Stimulated activated CD4-positive, alpha-beta T cell treated with anti-CD3 and anti-CD28 coated beads, TNF-alpha, amount 100 ng/mL, for 24 hours (primary cell): ENCODE measurements at places on chromosomes 11 and 22.

DNA sequence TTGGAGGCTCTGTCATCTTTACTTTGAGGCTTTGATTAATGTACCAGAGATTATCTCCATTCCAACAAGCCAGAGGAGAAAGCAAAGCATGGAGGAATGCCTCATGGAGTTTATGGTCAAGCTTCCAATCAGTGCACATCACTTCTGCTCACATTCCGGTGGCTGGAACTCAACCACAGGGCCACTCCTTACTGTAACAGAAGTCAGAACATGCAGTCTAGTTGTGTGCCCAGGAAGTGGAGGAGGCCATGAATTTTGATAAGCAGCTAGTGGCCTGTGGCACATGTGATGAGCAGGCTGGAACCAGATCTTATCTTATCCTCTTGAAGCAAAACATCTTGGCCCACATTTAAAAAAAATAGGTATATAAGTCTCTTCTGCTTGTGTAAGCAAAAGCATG is 258.9 kb upstream of the ARHGAP20 start:
- no peak for DNase-seq

- DNase-seq: no peak
These were observed 6.5 kb upstream of the BATF2 start for GRCh38 chr11:65003282-65003681.

- no peak for DNase-seq
These were observed 32.6 kb downstream of the CAPN1 start for GRCh38 chr11:65214212-65214845.

GRCh38 chr11:83063073-83063754 is 8.5 kb downstream of the RAB30 start:
- DNase-seq: no peak

GRCh38 chr11:33775832-33776470 is 1.6 kb upstream of the FBXO3 start:
- no peak for DNase-seq

- DNase-seq: no peak
These were observed 26.5 kb downstream of the HTR3A start for GRCh38 chr11:114001416-114001815.

DNA sequence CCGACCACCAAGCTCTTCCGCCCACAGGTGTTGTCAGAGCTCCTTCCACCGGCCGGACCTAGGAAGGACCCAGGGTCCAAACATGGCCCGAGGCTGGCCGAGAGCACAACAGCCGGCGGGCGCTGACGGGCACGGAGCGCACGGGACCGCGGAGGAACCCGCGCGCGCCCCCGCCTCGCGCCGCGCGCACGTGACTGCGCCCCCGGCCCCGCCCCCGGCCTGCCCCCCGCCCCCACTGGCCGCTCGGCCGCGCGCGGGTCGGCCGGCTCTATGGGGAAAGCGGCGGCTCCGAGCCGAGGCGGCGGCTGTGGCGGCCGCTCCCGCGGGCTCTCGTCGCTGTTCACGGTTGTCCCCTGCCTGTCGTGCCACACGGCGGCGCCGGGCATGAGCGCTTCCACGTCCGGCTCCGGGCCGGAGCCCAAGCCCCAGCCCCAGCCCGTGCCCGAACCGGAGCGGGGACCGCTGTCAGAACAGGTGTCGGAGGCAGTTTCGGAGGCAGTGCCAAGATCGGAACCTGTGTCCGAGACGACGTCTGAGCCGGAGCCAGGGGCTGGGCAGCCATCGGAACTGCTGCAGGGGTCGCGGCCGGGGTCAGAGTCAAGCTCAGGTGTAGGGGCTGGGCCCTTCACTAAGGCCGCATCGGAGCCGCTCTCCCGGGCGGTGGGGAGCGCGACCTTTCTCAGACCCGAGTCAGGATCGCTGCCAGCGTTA is at the start of gene OSBP2:
TSS of gene OSBP2 (plus strand) at position 235 of the 711 bp plus-strand sequence. CDS start at position 271, 36 bp downstream.
- peak; percentile 29 for DNase-seq

DNA sequence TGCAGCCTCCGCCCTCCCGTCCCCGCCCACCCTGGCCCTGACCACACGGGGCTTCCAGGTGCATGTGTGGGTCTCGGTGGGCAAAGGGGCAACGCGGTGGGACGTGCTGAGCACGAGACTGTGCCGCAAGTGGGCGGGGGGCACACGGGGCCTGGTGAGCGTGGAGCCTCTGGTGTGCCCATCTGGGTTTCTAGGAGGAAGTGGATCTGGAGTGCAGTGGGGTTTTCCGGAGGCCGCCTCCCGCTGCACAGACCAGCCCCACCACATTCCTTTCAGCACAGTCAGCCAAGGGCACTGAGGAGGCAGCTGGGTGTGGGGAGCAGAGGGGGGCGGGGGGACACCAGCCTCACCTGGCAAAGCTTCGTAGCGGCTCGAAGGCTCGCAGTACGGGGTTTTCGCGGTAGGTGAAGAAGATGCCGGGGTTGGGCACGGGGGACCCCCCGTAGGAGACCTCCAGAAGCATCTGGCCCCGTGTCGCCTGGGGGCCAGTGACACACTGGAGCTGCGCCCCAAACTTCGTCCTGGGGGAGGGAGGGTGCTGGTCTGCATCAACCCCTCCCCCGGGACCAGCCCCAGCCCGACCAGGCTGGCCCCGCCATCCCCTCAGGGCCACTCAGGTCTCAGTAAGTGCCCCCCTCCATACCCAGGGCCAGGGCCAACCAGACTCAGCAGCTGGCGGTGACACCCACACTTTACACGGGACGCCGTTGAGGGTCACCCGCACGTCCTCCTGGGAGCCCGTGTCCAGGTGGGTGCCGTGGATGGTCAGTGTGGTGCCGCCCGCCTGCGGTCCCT is 12.4 kb upstream of the MAPK11 start:
- DNase-seq: no peak

GRCh38 chr11:33135768-33136443 is 25.4 kb downstream of the CSTF3 start:
- DNase-seq: no peak

GRCh38 chr11:84648471-84648870 is 978.7 kb downstream of the DLG2 start:
- DNase-seq: no peak

DNA sequence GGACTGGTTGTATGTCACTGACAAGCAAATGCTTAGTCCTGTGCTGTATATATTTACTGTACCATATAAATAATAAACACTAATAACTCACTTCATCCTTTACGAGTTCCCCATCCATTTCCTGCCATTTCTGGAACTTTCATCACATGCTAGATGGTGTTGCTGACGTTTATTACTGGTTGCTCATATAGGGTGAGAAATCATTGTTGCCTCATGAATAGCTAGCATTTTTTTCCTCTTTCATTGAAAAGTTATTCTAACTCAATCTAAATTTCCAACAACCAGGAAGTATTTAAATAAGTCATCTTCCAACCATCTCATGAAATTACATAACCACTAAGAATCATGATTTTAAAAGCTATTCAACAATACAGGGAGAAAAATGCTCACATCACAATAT is 88.6 kb upstream of the RCN1 start:
- no peak for DNase-seq

GRCh38 chr11:35242412-35243242 is 103.7 kb downstream of the CD44 start:
- no peak for DNase-seq

DNA sequence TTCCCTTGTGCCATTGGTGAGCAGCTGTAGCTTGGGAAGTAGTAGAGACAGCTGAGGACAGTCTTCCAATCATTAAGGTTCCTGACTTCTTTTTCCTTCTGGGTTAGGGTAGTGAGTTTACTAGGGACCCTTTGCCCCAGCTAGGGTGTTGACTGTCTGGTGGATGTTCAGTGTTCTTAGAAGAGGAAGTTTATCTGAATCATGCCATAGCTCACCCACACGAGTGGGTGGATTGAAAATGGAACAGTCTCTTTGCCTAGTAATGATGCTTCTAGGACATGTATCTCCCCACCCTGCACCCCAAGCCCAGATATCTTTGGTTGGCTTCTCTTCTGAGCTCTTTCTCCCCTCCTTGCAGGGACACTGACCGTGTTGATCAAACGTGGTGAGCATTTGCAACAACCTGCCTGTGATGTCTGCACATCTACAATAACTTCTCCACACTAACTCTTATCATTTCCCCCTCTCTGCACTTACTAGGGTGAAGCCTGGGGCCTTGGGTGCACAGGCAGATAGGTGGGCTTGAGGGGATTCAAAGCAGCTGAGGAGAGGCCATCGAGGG is 57.1 kb upstream of the HORMAD2 start:
- no peak for DNase-seq

GRCh38 chr11:114175706-114176105 is 116.2 kb downstream of the ZBTB16 start:
- no peak for DNase-seq

DNA sequence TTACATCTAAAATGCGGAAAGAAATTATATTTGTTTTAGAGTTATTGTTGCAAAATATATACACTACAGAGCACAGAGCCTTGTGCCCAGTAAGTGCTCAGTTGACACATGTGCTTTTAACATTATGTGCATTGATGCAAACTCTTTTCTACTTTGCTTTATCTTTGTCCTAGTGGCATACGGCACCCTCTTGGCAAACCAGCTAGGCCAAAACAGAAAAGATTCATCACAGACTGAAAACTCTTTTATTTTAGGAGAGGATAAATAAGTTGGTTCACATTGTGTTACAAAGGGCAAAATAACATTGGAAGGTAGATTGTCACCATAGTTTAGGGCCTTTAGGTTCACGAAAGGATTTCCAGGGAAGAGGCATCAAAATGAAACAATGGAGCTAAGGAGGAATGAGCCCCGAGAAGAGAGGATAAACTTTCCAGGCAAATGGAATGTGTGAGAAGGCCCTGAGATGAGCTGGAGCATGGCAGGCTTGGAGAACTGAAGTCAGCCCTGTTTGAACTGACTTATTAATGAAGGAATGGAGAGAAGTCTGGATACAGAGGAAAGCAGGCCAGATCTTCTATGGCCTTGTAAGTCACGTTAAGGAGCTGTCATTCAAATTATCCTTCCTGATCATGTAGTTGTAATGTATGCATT is 23.5 kb upstream of the TOP3B start:
- no peak for DNase-seq

DNA sequence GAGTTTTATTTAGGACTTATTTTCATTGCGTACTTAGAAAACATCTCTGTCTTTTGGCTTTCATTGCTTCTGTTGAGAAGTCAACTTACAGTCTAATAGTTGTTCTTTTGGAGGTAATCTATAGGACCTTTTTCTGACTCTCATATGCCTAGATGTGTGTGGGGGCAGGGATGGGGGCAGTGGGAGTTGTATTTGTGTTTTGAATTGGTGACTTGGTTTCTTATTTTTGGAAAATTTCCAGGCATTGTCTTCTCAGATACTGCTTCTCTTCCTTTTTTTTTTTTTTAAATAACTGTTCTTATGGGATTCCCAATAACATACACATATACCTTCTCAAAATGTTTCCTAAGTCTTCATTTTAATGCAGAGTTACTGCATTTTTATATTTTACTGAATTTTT is 58.0 kb downstream of the FAR1 start:
- no peak for DNase-seq

- no peak for DNase-seq
These were observed 20.7 kb downstream of the ARHGAP8 start for GRCh38 chr22:44773082-44773481.
